ENCODE measurements at places on chromosomes 7 and 10. TPM values are rescaled to one million over a fixed set of nuclear protein-coding genes. Genes with fewer than 3 reads are reported as not detected.

DNA sequence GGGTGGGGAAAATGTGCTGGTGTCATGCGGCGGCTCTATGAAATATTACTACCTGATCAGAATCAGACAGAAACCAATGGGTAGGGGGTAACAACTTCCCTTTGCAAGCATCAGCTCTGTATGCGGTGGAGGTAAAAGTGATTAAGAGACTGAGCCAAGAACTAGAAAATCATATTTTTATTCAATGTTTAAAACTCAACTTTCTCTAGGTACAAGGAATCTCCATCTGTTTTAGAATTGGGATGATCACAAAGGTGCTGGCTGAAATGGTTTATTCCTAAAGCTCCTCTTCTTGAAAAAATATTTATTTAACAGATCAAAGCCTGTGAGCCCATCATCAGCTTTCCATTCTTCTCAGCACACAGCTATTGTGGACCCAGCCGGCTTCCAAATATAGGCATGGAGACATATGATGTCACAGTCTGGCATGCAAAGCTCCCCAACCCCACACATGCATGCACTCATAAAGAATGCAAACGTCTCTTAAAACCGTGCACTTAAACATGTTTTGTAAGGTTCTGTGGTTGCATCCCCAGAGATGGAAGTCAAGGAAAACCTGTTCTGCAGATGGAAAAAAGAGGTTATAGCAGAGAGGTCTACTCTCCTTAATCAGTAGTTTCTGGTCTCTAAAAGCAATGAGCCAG lies 126.0 kb downstream of the SKIDA1 start:
- H3K4me3 ChIP-seq = no peak overlapping the region
- no peak for DNase-seq
- H3K4me1 ChIP-seq = no peaks in the 10 kb centered on the region
- H3K27me3 ChIP-seq = no peaks in the 10 kb centered on the region

DNA sequence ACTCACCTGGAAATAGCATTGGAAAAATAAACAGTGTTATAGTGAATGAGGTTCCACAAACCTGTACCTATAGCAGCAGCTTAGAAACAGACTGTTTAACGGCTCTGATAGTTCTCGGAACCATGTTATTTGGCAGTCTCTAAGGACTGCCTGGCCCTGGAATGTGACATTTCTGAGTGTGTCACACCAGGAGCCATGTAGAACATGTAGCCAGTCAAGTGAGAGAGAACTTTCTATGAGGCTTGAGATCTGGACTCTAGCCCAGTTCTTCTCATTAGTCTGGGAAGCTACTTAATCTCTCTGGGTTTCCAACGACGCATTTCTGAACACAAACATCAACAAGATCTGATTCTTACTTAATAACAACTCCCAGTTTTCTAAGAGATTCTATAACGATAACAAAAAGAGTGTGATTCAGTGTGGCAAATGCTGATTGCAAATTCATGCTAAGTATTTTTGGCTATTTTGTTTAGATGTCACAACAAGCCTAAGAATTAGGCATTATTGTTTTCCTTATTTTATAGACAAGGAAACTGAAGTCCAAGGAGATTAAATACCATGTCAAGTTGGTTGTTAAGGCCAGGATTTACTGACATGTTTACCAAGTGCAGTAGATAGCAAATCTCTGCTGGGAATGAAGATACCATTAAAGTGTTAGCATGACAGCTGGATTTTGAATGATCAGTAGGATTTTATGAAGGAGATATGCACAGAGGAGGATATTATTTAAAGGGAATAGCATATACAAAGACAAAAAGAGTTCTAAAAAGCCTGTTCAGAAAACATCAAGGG lies 47.2 kb downstream of the APBB1IP start:
- peaks cover 11% of the 10 kb centered on the region for H3K36me3 ChIP-seq
- DNase-seq = no peak
- H3K4me1 ChIP-seq = peaks cover 89% of the 10 kb centered on the region

- H3K27ac ChIP-seq = peak overlapping the region; percentile 72
- H3K4me3 ChIP-seq = no peak overlapping the region
- no peaks in the 10 kb centered on the region for H3K36me3 ChIP-seq
- H3K4me1 ChIP-seq = peaks cover 25% of the 10 kb centered on the region
Observed at GRCh38 chr10:103470761-103471653, 8.0 kb downstream of the CALHM3 start.

DNA sequence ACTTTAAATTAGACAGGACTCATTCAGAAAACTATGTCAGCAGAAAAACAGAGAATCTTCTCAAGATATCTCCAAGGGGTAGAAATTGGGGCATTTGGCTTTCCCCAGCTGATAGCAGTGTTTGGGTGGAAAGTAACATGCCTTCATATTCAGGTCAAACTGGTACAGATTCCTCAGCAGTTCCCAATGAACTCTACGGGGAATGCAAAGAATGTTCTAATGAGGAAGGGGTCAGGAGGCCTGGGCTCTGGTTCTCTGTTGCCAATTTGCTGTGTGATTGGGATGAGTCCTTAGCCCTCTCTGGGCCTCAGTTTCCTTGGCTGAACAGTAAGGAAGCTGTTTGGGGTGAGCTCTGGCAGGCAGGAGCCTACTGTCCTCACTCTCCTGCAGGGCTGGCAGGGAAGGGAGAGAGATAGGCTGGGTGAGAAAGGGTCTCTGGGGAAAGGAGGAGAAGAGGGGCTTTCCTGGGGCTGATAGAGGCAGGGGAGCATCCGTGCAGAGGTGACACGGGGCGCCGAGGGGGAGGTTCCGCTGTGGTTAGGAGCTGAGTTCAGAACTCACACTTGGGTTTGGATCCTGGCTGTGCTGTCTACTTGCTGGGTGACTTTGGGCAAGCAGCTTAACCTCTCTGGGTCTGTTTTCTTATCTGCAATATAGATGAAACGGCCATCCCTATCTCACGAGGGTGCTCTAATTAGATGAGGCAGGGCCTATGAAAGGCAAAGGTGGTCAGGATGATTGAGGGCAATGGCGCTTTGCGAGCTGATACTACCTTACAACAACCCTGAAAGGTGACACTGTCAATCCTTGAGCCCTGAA lies 45.1 kb downstream of the SPOCK2 start:
- H3K27ac ChIP-seq = no peak overlapping the region
- H3K4me3 ChIP-seq = no peak overlapping the region
- no peaks in the 10 kb centered on the region for H3K36me3 ChIP-seq
- no peak for DNase-seq

DNA sequence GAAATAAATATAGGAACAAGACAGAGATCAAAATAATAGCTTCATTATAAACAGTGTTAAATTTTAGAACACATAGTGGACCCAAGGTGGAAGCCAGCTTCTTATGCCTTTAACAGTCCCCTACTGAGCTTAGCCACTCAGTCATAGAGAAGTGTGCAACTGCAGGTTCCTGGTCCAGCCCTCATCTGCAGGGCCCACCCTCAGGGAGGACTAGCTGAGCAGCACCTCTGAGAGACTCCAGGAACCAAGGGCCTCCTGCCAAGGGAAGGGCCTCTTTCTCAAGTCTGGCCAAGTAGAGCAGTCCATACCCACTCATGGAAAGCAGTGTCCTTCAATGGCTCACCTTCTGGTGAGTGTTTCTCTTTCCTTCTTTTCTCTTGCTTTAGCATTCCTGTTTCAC lies 173.7 kb upstream of the PRPS1L1 start:
- H3K4me1 ChIP-seq = no peaks in the 10 kb centered on the region
- no peaks in the 10 kb centered on the region for H3K27me3 ChIP-seq
- no peak overlapping the region for H3K27ac ChIP-seq
- no peak for DNase-seq
- no peak overlapping the region for H3K4me3 ChIP-seq
- no peaks in the 10 kb centered on the region for H3K36me3 ChIP-seq

ZNF33B gene
- 23.5 TPM for total RNA-seq

SLC26A4 gene
- total RNA-seq = 0.10 TPM

SNX10 gene
- 14.4 TPM for total RNA-seq

ZNF273 gene
- 6.5 TPM for total RNA-seq

ACTL6B gene
- not detected for total RNA-seq
